ENCODE measurements at places on chromosomes 4 and X.

GRCh38 chrX:13522811-13523210 is 46.6 kb upstream of the EGFL6 start:
- no peak for DNase-seq

DNA sequence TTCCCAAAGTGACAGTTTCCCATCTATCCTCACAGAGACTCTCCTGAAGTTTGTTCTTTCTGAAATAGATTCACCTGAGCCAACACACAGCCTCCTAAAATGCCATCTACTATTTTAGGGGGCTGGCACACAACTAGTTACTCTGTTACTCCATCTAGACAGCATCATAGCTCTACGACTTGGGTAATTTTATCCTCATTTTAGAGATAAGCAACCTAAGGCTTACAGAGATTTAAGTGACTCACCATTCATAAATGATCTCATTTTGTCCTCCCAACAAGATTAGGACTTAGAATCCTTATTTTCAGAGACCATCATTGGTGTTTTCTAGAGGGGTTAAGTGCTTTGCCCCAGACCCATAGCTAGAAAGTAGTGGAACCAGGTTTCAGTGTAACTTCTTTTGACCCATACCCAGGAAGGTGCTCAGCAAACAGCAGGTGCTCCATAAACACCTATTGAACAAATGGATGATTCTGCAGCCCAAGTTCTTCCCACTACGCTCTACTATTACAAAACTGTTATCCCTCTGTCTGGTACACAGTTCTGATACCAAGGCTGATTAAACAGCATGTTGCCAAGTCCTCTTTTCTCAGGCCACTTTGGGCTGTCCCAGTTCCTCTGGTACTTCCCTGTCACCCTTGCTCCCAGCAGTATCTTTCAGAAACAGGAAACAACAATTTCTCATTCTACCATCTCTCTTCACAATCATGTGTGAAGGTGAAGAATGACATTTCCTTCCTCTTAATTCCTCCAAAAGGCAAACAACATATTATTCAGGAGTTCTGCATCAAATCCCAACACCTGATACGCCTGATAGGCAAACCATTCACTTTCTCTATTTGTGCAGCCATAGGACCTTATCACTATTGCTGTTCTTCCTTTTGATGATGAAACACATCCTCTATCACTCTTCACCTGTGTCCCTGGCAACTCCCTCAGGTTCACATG is 304.7 kb upstream of the TAPT1 start:
- no peak for DNase-seq

DNA sequence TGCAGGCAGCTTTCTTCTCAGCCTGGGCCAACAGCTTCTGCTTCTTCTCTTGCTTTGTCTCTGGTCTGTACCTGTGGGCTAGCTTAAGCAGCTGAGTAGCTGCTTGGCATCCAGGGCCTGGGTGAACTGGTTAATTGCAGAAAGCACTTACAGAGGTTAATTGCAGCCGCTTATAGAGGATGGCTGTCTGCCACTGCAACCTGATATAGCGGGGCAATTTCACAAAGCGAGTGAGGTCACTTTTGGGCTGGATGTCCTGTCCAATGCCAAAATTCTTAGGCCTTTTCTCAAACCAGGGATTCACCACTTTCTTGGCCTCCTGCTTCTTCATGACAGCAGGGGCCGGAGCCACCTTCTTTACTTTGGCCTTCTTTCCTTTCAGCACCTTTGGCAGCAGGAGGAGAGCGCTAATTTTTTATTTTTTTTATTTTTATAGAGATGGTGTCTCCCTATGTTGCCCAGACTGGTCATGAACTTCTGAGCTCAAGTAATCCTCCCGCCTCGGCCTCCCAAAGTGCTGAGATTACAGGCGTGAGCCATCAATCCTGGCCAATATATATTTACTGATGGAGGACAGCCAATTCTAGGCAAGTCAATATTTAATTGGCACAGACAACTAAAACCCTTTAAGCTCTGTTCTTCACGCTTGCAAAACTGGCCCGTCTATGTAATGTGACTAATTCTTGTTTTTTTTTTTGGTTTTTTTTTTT is 61.0 kb downstream of the ENOPH1 start:
- no peak for DNase-seq

DNA sequence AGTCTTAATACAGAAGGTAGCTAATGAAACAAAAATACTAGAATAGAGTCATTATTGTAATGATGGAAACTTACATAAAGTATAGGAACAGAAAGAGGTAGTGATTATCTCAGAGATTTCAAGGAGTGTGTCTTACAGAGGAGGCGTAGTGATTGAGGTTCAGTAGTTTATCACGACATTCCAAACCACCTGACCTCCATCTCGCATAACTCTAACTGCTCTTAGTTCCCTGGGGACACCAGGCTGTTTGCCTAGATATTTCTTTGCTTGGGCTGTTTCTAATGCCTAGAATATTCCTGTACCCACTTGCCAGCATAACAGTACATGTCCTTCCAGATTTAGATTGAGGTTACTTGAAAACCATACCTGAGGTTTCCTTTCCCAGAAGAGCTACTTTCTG is 29.1 kb downstream of the STAG2 start:
- no peak for DNase-seq

All from CD4-positive, alpha-beta T cell treated with Interleukin-6 for 4 hours (primary cell).